ENCODE measurements at places on chromosomes 3 and 15. TPM values are rescaled to one million over a fixed set of nuclear protein-coding genes. Genes with fewer than 3 reads are reported as not detected.
A peak's percentile ranks its signal among the peaks of the same experiment; 100 is the strongest.

DNA sequence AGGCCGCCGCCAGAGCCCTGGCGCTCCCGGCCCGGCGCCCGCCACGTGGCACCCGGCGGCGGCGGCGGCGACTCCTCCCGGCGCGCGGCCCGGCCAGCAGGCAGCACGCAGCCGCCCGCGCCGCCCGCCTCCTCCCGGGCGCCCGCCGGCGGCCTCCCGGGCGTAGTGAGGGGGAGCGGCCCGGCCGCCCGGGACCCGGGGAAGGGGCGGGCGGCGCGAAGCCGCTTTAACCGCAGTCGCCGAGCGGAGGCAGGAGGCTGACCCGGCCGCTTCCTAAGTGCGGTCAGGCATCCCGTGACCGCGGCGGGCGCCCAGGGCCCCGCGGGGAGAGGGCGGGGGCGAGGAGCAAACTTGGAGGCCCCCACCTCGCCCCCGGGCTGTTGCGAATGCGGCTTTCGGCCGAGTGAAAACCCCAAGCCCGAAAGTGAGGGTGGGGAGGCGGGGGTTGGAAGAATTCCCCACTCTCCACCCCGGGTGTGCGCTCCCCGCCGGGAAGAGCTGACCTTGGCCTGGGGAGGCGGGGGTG is 1.7 kb upstream of the HES1 start:
- H3K4me3 ChIP-seq: peak overlapping the region; percentile 87
- no peaks in the 10 kb centered on the region for H3K36me3 ChIP-seq

DNA sequence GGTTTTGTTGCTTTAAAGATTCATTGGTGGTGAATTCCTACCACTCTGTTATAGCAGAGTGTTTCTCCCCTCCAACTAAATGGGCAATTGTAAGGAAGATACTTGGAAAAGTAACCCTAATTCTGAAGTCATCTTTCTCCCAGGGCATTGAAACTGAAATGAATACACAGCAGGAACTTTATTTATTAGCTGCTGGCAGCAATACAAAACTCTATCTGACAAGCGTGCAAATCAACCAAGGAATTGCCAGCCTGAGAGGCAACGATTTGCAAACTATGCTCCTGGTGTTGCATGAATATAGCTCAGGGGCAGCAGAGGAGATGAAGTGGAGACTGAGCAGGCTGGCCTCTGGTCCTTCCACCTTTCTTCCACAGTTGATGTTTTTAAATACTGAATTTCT is 48.9 kb downstream of the CD200R1 start:
- DNase-seq: no peak
- no peak overlapping the region for H3K4me3 ChIP-seq
- H3K36me3 ChIP-seq: no peaks in the 10 kb centered on the region

DNA sequence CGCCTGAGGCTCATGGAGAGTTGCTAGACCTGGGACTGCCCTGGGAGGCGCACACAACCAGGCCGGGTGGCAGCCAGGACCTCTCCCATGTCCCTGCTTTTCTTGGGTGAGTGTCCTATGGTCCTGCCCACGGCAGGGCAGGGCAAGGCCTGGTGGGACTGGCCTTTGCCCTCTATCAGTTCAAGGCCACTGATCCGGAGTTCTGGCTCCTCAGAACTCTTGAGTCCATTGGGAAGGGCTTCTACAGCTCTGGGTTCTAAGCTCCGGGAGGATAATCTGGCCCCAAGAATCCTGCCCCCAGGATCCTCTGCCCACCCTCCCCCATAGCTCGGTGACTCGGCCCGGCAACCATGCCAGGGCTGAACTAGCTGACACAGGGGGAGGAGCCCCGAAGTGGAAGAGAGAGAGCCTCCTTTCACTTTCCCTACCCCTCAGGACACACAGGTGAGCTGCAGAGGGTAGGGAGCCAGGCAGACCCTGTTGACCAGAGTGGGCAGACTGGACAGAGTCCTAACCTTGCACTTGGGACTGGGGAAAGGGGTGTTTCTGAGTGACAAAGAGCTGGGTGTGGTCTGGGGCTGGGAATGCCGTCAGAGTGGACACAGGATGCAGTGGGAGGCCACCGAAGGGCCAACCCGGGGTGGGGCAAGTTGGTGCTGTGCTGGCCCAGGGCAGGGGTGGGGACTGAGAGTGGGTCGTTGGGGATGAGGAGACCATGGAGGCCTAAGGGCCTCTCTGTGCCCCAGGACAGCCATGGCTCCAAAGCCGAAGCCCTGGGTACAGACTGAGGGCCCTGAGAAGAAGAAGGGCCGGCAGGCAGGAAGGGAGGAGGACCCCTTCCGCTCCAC is 664 bp downstream of the PARP3 start:
- H3K4me3 ChIP-seq: peak overlapping the region; percentile 50
- peak; percentile 82 for DNase-seq
- H3K27me3 ChIP-seq: no peaks in the 10 kb centered on the region
- peak overlapping the region; percentile 97 for H3K27ac ChIP-seq
- peaks cover 14% of the 10 kb centered on the region for H3K4me1 ChIP-seq
- peaks cover 11% of the 10 kb centered on the region for H3K36me3 ChIP-seq

DNA sequence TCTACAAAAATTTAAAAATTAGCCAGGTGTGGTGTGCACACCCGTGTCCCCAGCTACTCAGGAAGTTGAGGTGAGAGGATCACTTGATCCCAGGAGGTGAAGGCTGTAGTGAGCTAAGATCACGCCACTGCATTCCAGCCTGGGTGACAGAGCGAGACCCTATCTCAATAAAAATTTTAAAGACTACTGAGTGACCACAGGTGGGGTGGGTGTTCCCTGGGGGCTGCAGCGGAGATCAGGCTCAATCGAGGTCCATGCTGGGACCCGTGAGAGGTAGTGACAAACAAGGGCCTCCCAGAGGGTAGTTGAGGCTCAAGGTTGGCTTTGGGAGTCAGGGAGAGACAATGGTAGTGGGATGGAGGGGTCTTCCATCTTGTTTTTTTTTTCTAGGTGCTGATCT is 38.9 kb upstream of the LIMD1 start:
- H3K27ac ChIP-seq: no peak overlapping the region
- H3K36me3 ChIP-seq: no peaks in the 10 kb centered on the region
- H3K4me3 ChIP-seq: no peak overlapping the region
- H3K27me3 ChIP-seq: no peaks in the 10 kb centered on the region
- DNase-seq: no peak

- no peak for DNase-seq
- no peaks in the 10 kb centered on the region for H3K4me1 ChIP-seq
- no peaks in the 10 kb centered on the region for H3K27me3 ChIP-seq
- H3K27ac ChIP-seq: no peak overlapping the region
Measured at GRCh38 chr3:54783611-54784010, 144.2 kb downstream of the LRTM1 start.

- H3K4me3 ChIP-seq: no peak overlapping the region
- H3K27me3 ChIP-seq: no peaks in the 10 kb centered on the region
- H3K27ac ChIP-seq: no peak overlapping the region
- DNase-seq: no peak
- H3K36me3 ChIP-seq: no peaks in the 10 kb centered on the region
Measured at GRCh38 chr3:100540791-100541334, 48.4 kb downstream of the TMEM45A start.

- no peak overlapping the region for H3K4me3 ChIP-seq
- H3K4me1 ChIP-seq: no peaks in the 10 kb centered on the region
- no peak overlapping the region for H3K27ac ChIP-seq
- no peaks in the 10 kb centered on the region for H3K27me3 ChIP-seq
Measured at GRCh38 chr15:32651229-32651837, 9.8 kb downstream of the SCG5 start.

GRCh38 chr3:128449111-128449638 is 17.5 kb downstream of the DNAJB8 start:
- H3K4me1 ChIP-seq: no peaks in the 10 kb centered on the region
- H3K27me3 ChIP-seq: no peaks in the 10 kb centered on the region
- no peak overlapping the region for H3K4me3 ChIP-seq
- no peaks in the 10 kb centered on the region for H3K36me3 ChIP-seq
- no peak for DNase-seq
- no peak overlapping the region for H3K27ac ChIP-seq

- H3K4me3 ChIP-seq: no peak overlapping the region
- H3K4me1 ChIP-seq: peaks cover 4% of the 10 kb centered on the region
- no peaks in the 10 kb centered on the region for H3K36me3 ChIP-seq
- no peaks in the 10 kb centered on the region for H3K27me3 ChIP-seq
- no peak overlapping the region for H3K27ac ChIP-seq
Measured at GRCh38 chr3:65855370-65856100, 183.2 kb downstream of the MAGI1 start.

GRCh38 chr15:41988896-41989572 is 16.7 kb upstream of the EHD4 start:
- DNase-seq: no peak
- no peaks in the 10 kb centered on the region for H3K27me3 ChIP-seq
- no peaks in the 10 kb centered on the region for H3K36me3 ChIP-seq
- no peak overlapping the region for H3K27ac ChIP-seq
- peaks cover 4% of the 10 kb centered on the region for H3K4me1 ChIP-seq
- no peak overlapping the region for H3K4me3 ChIP-seq

GRCh38 chr3:112304611-112305010 is 10.6 kb upstream of the SLC9C1 start:
- H3K27me3 ChIP-seq: no peaks in the 10 kb centered on the region
- H3K4me1 ChIP-seq: peaks cover 8% of the 10 kb centered on the region
- no peak overlapping the region for H3K27ac ChIP-seq
- DNase-seq: no peak
- H3K36me3 ChIP-seq: no peaks in the 10 kb centered on the region

GRCh38 chr3:66525771-66526170 is 24.9 kb upstream of the LRIG1 start:
- no peak overlapping the region for H3K4me3 ChIP-seq
- H3K27ac ChIP-seq: no peak overlapping the region
- H3K36me3 ChIP-seq: no peaks in the 10 kb centered on the region
- H3K27me3 ChIP-seq: no peaks in the 10 kb centered on the region
- no peak for DNase-seq

GRCh38 chr3:34066328-34066727 is 267.9 kb downstream of the PDCD6IP start:
- H3K4me1 ChIP-seq: no peaks in the 10 kb centered on the region
- DNase-seq: no peak
- no peak overlapping the region for H3K27ac ChIP-seq

- no peaks in the 10 kb centered on the region for H3K36me3 ChIP-seq
- no peaks in the 10 kb centered on the region for H3K27me3 ChIP-seq
- no peak overlapping the region for H3K4me3 ChIP-seq
- DNase-seq: no peak
Measured at GRCh38 chr15:29773816-29774215, 48.5 kb downstream of the TJP1 start.

- H3K36me3 ChIP-seq: no peaks in the 10 kb centered on the region
- H3K4me3 ChIP-seq: no peak overlapping the region
- H3K4me1 ChIP-seq: no peaks in the 10 kb centered on the region
- DNase-seq: no peak
- H3K27ac ChIP-seq: no peak overlapping the region
Measured at GRCh38 chr15:44136991-44137477, 58.0 kb downstream of the FRMD5 start.

- peaks cover 14% of the 10 kb centered on the region for H3K4me1 ChIP-seq
- no peak overlapping the region for H3K27ac ChIP-seq
- H3K27me3 ChIP-seq: no peaks in the 10 kb centered on the region
- no peaks in the 10 kb centered on the region for H3K36me3 ChIP-seq
- no peak for DNase-seq
Measured at GRCh38 chr3:65490114-65490513, 548.6 kb downstream of the MAGI1 start.

GRCh38 chr3:126536126-126536525 is 12.2 kb downstream of the CHST13 start:
- no peaks in the 10 kb centered on the region for H3K4me1 ChIP-seq
- no peak overlapping the region for H3K4me3 ChIP-seq
- no peak overlapping the region for H3K27ac ChIP-seq
- no peak for DNase-seq
- H3K36me3 ChIP-seq: no peaks in the 10 kb centered on the region

DNA sequence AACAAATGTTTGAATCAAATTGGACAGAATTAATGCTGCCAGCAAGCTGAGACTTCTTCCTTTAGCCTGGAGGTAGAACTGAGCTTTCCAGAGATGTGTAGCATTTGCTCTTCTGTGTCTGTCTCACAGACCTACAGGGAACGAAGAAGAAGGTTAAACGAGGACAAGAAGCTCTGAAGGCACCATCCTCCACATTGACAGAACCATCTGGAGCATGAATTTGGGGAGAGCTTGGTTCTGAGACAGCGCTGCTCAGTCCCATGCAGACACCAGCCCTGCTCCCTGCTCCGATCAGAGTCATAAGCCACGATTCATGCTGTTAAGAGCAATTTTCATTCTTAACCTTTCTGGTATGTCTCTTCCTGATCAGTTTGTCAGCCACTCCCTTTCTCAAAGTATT is 7.7 kb upstream of the KY start:
- no peaks in the 10 kb centered on the region for H3K4me1 ChIP-seq
- no peak overlapping the region for H3K27ac ChIP-seq
- no peaks in the 10 kb centered on the region for H3K27me3 ChIP-seq
- no peak for DNase-seq
- H3K36me3 ChIP-seq: no peaks in the 10 kb centered on the region

DNA sequence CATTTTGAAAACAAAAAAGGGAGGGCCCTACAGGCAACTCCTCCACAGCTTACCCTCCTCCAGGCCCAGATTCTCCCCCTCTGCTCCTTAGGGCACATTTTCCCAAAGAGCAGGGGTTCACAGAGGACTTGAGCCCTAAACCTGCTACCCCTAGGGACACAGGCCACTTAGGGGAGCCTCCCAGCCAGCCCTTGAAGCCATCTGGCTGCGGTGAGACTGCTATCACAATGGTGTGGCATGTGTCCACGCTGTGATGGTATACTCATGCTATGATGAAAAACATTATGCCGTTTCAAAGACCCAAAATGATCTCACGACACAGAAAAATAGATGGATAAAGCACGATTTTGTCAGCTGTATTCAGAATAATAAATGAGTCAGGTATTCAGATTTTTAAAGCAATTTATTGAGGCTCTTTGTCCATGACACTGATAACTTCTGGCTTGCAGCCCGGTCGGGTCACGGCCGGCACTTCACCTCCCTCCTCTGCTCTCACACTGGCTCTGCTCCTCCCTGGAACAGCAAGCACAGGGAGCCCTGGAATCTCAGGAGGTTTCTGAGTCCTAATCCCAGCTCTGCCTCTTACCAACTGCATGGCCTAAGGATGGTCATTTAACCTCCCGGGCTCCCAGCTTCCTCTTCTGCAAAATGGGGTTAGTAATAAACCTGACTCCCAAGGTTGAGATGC is 115.3 kb downstream of the MEGF11 start:
- no peak for DNase-seq
- no peaks in the 10 kb centered on the region for H3K4me1 ChIP-seq
- no peak overlapping the region for H3K27ac ChIP-seq
- no peaks in the 10 kb centered on the region for H3K36me3 ChIP-seq
- H3K27me3 ChIP-seq: no peaks in the 10 kb centered on the region

NTRK3 gene
- 52.7 TPM for total RNA-seq

TTBK2 gene
- 25.3 TPM for total RNA-seq

SPRED1 gene
- total RNA-seq: 9.4 TPM

EMC7 gene
- 51.0 TPM for total RNA-seq

GPR149 gene
- not detected for total RNA-seq

ERICH6 gene
- total RNA-seq: not detected

GOLGA8Q gene
- not detected for total RNA-seq
